ENCODE measurements at places on chromosomes 5 and 9.

GRCh38 chr9:86337469-86338108, 16.6 kb downstream of the TUT7 start:
- DNase-seq: no peak

DNA sequence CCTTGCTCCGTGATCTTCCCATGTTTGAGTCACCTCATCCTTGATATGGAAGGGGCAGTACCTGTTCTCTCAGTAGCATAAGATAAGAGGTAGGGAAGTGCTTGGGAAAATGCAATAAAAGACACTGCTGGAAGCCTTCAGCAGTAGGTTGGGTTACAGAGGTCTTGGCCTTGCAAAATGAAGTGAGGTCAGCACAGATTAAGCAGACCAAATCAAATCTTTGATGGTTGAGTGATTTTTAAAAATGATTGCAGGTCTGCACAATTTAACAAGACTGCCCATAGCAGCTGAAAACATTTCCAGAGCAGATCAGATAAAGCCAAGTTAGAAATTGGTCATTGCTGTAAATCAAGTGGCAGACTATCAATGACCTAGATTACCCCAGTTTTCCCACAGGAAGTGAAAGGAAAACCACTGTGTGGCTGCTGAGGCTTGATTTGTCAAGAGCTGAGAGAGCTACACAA, 32.9 kb downstream of the PALM2AKAP2 start:
- no peak for DNase-seq

DNA sequence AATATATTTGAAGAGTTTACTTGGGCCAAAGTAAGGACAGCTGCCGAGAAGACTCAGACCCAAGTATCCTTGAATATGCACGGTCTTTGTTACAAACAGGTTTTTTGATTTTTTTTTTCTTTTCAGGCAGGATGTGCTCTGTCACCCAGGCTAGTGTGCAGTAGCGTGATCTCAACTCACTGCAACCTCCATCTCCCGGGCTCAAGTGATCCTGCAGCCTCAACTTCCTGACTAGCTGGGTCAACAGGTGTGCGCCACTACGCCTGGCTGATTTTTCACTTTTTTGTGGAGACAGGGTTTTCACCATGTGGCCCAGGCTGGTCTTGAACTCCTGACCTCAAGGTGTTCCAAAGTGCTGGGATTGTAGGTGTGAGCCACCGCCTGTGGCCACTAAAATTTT, 27.4 kb downstream of the JMY start:
- DNase-seq: no peak

DNA sequence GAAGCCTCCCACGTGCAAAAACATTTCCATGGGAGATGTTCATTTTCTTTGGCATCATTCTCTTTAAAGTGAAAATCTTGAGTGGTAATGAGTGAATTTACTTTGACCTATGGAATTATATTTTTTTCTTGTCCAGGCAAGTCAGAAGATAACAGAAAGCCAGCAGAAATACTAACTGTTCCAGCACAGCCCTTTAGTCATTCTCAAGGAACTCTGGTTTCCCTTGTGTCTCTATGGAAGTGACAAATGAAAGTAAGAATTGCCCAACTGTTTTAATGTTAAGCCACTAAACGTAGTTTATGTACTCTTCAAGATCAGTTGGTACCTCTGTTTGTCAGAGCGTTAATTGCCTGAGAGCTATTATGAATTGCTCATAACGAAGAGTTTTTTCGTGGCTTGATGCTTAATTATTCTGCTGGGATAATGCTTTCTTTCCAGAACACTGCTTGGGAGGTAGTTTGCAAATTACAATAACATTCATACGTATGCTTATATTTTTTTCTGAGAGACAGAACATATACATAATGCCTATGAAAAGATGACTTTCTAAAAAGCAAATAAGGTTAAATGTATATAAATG, 84.5 kb upstream of the CER1 start:
- no peak for DNase-seq

DNA sequence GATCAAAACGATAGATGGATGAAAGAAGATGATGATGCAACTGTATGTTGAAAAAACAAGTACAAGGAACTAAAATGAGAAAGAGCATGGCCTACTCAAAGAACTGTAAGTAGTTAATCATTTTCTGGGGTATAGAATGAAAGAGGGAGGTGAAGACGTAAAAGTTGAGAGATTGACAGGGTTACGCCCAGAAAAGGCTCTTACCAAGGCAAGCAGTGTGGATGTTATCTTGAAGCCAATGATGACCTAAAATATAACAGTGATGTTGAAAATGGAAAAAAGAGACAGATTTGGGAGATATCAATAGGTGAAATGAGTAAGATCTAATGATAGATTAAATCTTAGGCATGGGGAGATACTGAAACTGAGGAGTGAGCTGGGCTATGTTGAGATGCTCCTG, 80.4 kb upstream of the GNAQ start:
- no peak for DNase-seq

DNA sequence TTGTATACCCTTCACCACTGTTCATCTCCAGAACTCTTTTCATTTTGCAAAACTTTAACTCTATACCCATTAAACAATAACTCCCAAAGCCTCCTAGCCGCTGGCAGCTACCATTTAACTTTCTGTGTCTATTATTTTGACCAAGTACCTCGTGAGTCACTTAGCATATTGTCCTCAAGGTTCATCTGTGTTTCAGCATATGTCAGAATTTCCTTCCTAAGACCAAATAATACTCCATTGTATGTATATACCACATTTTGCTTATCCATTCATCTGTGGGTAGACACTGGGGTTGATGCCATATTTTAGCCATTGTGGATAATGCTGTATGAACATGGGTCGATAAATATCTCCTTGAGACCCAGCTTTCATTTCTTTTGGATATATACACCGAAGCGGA, 17.4 kb downstream of the ERBIN start:
- DNase-seq: no peak

DNA sequence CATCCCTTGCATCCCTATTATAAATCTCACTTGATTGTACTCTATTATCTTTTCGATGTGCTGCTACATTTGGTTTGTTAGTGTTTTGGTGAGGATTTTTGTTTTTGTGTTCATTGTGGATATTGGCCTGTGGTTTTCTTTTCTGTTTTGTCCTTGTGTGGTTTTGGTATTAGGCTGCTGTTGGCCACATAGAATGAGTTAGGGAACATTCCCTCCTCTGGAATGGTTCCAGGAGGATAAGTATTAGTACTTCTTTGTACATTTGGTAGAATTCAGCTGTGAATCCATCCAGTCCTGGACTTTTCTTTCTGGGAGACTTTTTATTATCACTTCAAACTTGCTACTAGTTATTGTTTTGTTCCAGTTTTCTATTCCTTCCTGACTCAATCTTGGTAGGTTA, 287.2 kb downstream of the CWC27 start:
- no peak for DNase-seq

DNA sequence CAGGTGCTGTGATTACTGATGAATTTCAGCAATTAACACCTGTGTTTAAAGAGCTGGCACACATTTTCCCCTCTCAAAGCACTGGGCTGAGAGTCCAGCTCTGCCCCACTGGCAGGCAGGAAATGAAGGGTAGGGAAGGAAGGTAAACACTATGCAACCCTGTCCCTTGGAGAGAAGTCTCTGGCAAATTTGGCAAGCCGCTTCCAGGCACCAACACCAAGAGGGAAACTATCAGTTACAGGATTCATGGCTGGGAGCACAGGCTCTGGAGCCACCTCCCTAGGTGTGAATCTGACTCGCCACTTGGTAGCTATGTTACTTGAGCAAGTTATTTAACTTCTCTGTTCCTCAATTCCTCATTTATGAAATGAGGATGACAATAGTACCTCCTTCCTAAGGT, 3.3 kb downstream of the ANKS6 start:
- DNase-seq: no peak

- DNase-seq: peak; percentile 72
Measured at GRCh38 chr5:80255811-80256712, at the start of gene SERINC5. TSS of gene SERINC5 (minus strand) at chr5:80256048. CDS start at chr5:80255922, 126 bp downstream.

- no peak for DNase-seq
Measured at GRCh38 chr5:22611327-22611726, 241.8 kb downstream of the CDH12 start.

GRCh38 chr5:135127439-135128240, 93.6 kb upstream of the PITX1 start:
- no peak for DNase-seq

DNA sequence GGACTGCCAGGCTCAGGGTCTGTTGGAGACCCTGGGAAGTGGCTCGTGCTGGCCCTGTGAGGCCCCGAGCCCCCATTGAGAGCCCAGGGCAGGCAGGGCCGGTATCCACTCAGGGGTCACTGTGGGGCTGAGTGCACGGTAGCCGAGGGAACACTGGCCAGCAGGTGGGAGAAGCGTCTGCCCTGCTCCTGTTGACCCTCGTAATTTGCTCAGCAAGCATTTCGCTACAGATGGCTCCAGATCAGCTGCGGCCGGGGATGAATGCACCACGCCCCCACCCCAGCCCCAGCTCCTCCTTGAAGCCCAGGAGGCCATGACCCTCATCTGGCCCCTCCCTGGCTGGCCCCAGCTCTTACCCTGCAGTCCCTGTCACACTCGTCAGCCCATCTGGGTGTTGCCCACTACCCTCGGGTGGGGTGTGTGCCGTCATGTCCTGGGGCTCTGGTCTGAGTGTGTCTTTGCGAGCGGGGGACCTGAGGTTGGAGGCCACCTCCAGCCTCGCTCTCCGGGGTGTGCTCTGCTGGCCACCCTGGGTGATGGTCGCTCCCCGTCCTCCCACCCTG, 6.1 kb upstream of the NRARP start:
- peak; percentile 29 for DNase-seq

DNA sequence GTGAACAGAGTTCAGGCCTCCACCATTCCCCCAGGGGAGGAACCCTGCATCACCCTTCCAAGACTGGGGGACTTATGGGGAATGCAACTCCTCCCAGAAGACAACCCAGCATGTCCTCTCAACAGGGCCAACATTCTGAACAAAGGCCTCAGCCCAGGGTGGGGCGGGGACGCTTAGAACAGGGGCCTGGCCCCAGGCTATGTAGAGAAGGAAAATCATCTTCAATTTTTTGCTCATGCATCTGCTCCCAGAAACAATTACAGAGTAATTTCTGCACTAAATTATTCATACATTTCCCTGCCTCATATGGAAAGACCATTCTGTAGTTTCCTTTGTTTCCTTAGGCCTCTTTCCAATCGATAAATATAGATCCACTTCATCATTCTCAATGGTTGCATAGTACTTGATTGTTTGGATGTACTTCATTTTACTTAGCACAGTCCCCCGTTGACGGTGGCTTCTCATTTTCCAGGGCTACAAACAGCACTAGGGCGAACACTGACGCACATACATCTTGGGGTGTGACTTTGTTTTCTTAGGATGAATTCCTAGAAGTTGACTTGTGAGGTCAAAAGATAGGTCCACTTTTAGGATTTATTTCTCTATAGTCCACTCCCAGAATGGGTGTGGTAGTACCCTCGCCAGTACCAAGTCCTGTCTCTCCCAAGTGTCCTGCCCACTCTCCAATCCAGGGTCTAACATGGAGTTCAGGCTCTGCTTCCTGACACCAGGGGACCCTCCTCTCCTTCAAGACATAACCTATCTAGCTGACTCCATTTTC, 27.2 kb upstream of the SMU1 start:
- DNase-seq: no peak

DNA sequence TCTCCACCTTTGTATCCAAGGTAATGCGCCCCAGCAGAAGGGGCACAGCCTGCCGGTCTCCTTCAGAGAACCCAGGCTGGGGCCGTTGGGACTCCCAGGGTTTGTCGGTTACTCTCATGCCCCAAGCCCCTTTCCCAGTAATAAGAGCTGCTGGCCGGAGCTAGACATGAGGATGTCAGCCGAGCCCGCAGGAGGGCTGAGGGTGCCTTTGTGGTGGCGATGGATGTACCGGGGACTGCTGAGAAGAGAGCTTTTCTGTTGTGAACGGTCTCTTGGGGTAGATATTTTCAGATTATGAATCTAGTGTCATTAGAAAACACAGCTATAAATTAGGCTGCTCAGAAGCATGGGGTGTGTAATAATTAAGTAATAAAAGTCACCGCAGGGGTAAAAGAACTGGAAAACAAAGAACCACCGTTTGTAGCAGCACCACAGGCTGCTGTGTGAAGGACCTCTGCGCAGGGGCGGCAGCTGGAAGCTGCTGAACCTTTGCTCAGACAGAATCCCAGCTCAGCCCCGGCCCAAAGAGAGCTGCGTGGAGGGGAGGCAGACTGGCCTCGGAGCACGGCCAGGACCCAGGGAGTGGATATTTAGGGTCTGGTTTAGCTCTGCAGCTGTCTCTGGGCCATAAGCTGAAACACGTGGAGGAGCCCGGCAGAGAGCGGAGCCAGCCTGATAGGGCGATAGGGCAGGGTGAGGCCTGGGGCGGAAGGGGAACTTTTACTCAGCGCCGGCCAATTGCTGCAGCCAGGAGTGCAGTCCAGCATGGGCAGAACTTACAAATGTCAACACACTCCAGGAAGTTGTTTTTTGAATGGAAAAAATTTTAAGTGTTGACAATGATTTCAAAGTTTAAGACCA, 50.5 kb upstream of the BARHL1 start:
- DNase-seq: no peak

DNA sequence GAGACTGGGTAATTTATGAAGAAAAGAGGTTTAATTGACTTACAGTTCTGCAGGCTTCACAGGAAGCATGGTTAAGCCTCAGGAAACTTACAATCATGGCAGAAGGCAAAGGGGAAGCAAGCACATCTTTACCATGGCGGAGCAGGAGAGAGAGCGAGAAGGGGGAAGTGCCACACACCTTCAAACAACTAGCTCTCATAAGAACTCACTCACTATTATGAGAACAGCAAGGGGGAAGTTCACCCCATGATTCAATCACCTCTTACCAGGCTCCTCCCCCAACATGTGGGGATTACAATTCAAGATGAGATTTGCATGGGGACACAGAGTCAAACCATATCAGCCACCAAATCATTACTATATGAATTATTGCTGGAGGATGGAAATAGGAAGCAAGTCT, 30.3 kb upstream of the STX17 start:
- no peak for DNase-seq

GRCh38 chr5:163898873-163899272, 393.5 kb downstream of the MAT2B start:
- DNase-seq: no peak

- DNase-seq: no peak
Measured at GRCh38 chr9:70641031-70641430, 226.6 kb upstream of the KLF9 start.

DNA sequence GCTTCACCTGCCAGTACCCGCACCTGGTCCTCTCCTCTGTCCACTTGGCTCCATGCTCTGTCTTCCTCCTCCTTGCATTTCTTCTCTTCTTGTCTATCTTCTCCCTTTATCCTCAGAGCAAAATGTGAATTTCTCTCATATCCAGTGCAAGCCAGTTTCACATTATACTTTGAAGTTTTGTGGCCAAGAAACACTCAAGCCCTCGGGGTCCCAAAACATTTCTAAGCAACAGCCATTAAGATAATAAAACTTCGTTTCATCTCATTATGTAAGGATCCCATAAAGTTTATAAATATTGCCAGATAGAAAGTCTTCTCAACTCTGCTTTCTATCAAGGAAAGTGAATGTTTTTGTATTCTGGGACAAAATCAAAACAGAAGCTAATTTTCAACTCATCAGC, 178.8 kb downstream of the SNX18 start:
- DNase-seq: no peak
